ENCODE measurements at places on chromosomes 6 and 20.

DNA sequence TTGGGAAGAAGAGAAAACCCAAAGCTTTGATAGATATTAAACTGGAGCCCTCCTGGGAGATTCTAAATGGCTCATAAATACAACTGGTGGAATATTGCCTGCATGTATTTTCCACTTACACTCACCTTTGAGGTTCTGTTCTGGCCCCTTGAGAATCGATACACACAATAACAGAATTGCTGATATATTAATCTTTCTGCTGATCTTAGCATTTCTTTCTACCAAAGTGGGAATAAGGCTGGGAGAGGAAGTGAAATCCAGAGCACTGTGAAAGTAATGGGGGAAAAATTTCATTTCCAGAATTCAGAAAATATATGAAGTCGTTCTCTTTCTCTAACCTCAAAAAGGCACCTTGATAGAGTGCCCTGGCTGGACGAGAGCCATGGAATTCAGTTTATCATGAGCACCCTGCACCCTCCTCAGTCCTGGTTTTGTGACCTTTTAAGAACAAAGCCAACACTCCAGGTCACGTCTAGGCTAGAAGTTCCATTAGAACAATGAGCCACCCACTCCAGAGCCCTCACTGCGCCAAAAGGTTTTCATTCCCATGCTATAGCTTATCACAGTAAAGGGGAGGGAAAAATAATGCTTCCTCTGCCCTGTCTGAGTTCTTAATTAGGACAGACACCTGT is 244.5 kb downstream of the CD83 start:
- DNase-seq = no peak

DNA sequence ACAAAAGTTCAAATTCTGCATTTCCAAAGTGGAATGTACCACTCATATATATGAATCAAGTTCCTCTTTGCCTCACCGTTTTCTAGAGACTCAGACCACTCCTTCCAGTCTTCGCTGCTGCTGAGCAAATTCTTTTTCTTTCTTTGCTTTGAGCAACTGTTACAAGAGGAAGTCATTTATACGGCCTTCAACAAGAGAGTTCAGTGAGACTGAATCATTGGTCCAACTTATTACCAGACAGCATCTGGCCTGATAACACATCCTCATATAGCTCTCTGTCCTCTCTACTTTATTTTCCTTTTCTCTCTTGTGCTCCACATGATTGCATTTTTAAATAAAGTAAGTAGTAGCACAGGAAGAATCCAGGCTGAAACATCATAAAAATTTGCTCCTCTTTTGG is 652.7 kb downstream of the PHF3 start:
- no peak for DNase-seq

GRCh38 chr6:37893257-37893656 is 73.7 kb downstream of the ZFAND3 start:
- no peak for DNase-seq

DNA sequence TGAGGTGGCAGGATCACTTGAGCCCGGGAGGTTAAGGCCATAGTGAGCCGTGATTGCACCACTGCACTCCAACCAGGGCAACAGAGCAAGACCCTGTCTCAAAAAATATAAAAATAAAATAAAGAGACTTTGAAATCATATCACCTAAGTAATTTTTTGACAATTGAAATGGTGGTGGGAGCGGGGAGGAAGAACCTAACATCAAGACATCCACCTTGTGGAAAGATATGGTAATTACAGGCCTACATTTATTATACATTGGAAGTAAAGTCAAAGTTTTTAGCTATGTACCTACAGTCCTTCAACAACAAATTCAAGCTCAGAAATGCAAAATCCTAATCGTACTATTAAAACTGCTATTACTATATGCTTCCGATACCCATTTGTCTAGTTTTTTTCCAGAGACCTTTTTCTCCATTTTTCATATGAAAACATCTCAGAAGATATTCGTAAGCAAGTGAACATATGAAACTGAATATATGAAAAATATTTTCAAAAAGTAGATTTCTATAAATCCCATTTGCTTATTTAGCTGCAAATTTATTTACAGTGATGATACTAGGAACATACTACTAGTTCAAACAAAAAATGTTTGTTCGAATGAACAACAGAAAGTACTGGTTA is 83.3 kb downstream of the SYCP2 start:
- peak; percentile 62 for DNase-seq

GRCh38 chr6:18424201-18424600 is 37.1 kb downstream of the RNF144B start:
- no peak for DNase-seq

- peak; percentile 75 for DNase-seq
Measured at GRCh38 chr6:40349123-40349900, 237.9 kb downstream of the LRFN2 start.

All from cerebellar cortex (tissue), 1 donor.